ENCODE measurements at places on chromosomes 5 and 9.

DNA sequence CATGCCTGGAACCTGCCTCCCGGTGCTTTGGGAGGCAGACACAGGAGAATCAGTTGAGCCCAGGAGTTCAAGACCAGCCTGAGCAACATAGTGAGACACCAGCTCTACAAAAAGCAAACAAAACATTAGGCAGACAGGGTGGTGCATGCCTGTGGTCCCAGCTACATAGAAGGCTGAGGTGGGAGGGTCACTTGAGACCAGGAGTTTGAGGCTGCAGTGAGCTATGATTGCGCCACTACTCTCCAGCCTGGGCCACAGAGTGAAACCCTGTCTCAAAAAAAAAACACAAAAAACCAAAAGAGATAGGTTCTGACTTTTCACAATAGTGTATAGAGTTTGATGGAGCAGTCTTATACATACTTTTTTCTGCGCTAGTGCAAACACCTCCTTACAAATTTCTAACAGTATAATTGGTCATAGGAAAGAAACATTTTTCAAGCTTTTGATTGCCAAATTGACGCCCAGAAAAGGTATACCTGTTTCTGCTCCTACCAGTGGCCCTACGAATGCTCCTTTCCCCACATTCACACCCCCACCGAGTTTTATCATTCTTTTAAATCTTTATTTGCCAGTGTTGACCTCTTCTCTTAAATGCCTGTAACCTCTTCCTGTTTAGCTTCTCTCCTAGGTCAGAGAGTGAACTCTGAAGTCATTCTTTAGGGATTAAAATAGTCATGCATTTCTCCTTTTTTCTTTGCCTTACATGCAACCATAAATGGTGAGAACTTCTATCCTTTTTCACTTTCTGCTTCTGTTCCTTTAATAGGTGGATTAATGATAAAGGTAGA, 7.5 kb downstream of the DOCK8 start:
- no peak for DNase-seq

- no peak for DNase-seq
Measured at GRCh38 chr5:36943584-36943983, 67.0 kb downstream of the NIPBL start.

- DNase-seq = no peak
Measured at GRCh38 chr5:110218981-110219380, 507.5 kb downstream of the TMEM232 start.

- no peak for DNase-seq
Measured at GRCh38 chr5:107977550-107978071, 306.9 kb upstream of the EFNA5 start.

GRCh38 chr9:130823435-130823834, 11.6 kb upstream of the ABL1 start:
- peak; percentile 63 for DNase-seq

Measured in iris pigment epithelial cell (primary cell).